ENCODE measurements at places on chromosomes 5 and 9.
A peak's percentile ranks its signal among the peaks of the same experiment; 100 is the strongest.

DNA sequence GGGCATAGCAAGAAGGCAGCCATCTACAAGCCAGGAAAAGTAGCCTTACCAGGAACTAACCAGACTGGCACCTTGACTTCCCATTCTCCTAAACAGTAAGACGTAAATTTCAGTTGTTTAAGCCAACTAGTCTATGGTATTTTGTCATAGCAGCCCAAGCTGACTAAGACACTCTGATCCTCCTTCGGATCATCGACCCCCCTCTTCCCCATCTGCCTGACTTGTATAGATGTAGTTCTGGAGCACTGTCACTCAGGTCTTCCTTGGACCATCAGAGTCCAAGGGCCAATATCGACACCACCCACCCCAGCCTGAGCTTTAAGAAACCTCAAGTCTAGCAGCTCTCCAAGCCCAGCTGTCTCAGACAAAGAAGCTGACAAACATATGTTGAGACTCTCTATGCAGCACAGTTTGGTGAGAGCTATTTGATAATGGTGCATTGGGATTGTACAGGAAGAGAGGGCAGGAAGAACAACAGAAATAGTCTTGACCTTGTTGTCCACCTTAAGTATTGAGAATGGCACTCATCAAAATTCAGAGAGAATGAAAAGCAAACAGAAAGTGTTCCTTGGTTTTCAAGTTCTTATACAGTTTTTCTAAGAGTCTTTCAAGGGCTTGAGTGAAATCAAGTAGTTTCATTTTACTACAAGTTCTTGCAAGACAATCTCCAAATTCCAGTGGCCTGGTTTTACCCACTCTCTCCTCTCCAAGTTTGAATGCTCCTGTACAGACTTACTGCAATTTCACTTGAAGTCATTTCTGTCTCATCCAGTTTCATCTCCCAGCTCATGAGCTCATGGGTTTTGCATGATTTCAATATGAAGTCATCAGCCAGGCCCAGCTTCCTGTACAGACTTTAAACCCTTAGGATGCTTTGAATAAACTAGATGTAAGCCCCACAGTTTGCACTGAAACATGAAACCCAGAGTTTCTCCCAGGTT is 122.3 kb upstream of the RAI14 start:
- DNase-seq: peak; percentile 11

DNA sequence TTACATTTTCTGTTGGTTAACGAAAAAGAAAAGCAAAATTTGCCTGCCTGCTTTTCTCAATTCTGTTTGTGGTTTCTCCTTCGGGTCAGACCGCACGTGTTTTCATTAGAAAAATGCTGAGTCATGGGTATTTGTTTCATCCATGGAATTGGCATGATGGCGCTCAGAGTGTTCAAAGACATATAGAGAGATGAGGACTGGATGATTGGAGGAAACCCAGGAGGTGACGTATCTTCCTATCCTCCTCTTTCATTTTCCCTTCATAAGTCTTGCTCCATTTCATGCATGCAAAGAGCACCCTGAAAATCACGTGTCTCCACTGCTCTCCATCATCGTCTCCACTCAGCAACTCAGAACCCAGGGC is 353.8 kb upstream of the WWC1 start:
- DNase-seq: no peak

- DNase-seq: no peak
Measured at GRCh38 chr5:73950441-73950873, 324.5 kb downstream of the ARHGEF28 start.

GRCh38 chr5:78610636-78611035 is 37.9 kb downstream of the LHFPL2 start:
- DNase-seq: no peak

GRCh38 chr9:9341203-9341602 is 1271.6 kb downstream of the PTPRD start:
- DNase-seq: no peak

GRCh38 chr5:79284846-79285245 is 48.9 kb downstream of the JMY start:
- DNase-seq: no peak

- no peak for DNase-seq
Measured at GRCh38 chr5:154351566-154351965, 94.2 kb upstream of the SAP30L start.

DNA sequence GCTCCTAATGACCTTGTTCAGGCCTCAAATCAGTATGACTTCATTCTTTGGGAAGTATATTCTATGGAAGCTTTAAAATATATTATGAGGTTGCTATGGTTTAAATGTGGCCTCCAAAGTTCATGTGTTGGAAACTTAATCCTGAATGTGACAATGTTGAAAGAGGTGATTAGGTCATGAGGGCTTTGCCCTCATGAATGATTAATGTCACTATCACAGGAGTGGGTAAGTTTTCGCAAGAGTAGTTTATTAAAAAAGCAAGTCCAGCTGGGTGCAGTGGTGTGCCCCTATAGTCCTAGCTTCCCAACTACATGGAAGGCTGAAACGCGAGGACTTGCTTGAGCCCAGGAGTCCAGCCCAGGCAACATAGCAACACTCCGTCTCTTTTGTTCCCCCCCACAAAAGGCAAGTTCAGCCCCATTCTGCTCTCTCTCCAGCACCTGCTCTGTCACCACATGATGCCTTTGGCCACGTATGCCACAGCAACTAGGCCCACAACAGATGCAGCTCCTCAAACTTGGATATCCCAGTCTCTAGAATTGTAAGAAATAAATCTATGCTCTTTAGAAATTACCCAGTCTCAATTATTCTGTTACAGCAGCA is 105.3 kb downstream of the SIL1 start:
- DNase-seq: no peak

- DNase-seq: no peak
Measured at GRCh38 chr9:129064499-129064908, 16.4 kb upstream of the DOLPP1 start.

- no peak for DNase-seq
Measured at GRCh38 chr5:122559676-122560075, 215.2 kb upstream of the SNX2 start.

- no peak for DNase-seq
Measured at GRCh38 chr5:125654392-125654791, 768.8 kb upstream of the GRAMD2B start.

DNA sequence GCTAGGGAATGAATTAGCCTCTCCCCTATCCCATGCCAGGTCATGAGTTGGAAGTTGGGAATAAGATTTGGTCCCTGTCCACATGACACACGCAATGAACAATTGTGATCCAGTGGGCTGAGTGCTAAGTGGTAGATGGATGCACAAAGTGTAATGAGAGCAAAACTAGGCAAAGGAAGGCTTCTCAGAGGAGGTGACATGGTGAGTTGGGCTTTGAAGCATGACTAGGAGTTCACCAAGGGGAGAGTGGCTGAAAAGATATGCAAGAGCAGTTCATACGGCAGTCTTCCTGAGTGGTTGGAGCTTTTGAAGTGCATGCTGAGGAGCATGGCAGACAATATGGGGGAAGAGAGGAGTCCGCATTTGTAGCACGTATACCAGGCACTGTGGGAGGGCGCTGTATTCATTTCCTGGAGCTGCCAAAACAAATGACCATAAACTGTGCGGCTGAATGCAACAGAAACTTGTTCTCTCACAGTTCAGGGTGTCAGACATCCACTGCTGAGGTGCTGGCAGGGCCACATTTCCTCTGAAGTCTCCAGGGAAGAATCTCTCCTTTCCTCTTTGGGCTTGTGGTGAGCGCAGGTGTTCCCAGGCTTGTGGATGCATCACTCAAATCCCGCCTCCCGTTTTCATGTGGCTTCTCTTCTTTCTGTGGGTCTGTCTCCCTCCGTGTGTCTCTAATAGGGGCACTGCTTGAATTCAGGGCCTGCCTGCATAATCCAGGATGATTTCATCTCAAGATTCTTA is 49.5 kb downstream of the NSG2 start:
- no peak for DNase-seq

- no peak for DNase-seq
Measured at GRCh38 chr9:33708441-33708840, 86.9 kb upstream of the PRSS3 start.

DNA sequence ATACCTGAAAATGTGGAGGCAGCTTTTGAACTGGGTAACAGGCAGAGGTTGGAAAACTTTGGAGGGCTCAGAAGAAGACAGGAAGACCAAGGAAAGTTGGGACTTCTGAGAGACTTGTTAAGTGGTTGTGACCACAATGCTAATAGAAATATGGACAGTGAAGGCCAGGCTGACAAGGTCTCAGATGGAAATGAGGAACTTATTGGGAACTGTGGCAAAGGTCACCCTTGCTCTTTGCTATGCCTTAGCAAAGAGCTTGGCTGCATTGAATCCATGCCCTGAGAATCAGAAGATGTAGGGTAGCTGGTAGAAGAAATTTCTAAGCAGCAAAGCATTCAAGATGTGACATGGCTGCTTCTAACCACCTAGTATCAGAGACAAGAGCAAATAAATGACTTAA is 244.4 kb upstream of the ADRA1B start:
- DNase-seq: no peak

DNA sequence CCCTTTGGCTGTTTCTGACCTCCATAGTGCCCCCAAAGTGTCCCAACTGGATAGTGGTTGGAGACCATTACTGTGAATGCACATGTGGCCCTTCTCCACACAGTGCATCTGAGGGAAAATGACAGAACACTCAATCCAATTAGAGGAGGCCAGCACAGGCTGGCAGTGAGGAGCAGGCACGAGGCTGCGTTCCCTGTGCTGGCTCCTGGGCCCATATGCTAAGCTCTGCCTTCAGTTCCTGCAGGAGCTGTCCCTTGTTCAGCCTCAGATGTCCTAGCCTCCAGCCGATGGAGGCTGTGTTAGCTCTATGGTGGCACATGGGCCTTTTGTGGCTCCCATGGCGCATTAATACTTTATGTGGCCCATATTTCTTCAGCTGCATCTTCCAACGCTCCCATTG is 35.8 kb downstream of the ALG2 start:
- no peak for DNase-seq

GRCh38 chr5:10452768-10453331 is 11.2 kb downstream of the ROPN1L start:
- no peak for DNase-seq

GRCh38 chr9:90921104-90921503 is 119.5 kb downstream of the SYK start:
- no peak for DNase-seq

GRCh38 chr9:127769929-127770582 is 8.4 kb downstream of the SH2D3C start:
- DNase-seq: no peak

DNA sequence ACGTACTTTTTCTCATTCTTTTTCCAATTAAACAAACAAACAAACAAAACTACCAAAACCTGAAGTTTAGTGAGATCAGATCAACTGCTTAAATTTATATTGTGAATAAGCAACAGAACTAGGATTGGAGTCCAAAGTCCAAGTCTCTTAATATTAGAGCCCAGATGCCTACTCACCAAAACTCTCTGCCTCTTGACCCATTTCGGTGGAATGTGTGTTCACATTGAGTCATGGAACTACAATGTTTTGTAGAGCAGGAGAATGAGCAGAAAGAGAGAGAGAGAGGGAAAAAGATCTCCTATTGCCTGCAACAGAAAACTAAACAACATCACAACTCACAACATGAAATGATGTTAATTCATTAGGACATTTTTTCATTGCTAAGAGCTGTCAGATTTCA is 751.1 kb downstream of the TLR4 start:
- DNase-seq: no peak

DNA sequence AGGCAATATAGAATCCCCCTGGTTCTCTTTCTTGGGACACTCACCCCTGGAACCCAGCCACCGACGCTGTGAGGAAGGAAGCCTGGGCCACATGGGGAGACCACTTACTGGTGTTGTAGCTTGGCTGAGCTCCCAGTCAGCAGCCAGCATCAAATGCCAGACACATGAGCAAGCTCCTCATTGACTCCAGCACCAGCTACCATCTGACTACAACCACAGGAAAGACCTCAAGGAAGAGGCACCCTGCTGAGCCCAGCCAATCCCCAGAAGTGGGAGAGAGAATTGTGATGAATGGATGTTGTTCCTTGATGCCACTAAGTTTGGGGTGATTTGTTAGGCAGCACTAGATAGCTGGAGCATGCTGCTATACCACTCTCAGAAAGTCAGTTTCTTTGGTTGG is 36.0 kb downstream of the BNIP1 start:
- no peak for DNase-seq

GRCh38 chr9:123338710-123339665 is 17.0 kb upstream of the CRB2 start:
- peak; percentile 76 for DNase-seq

DNA sequence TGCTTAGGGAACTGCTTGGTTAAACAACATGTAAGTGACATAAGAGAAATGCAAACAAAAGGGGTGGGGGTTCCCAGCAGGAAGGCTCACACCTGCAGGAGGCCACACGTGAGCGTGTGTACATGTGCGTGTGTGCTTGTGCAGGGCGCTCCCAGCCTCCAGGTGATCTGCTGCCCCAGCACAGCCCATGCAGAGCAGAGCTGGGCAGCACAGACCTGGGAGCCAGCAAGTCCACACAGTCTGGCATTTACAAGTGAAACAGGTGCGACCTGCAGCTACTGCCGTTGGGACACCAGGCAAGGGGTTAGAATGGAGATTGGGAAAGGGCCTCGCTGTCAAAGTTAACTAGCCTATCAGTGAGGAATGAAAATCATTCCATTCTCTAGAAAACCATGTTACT is 41.8 kb downstream of the GRAMD2B start:
- DNase-seq: no peak

- no peak for DNase-seq
Measured at GRCh38 chr9:69155341-69156030, 18.6 kb upstream of the TJP2 start.

DNA sequence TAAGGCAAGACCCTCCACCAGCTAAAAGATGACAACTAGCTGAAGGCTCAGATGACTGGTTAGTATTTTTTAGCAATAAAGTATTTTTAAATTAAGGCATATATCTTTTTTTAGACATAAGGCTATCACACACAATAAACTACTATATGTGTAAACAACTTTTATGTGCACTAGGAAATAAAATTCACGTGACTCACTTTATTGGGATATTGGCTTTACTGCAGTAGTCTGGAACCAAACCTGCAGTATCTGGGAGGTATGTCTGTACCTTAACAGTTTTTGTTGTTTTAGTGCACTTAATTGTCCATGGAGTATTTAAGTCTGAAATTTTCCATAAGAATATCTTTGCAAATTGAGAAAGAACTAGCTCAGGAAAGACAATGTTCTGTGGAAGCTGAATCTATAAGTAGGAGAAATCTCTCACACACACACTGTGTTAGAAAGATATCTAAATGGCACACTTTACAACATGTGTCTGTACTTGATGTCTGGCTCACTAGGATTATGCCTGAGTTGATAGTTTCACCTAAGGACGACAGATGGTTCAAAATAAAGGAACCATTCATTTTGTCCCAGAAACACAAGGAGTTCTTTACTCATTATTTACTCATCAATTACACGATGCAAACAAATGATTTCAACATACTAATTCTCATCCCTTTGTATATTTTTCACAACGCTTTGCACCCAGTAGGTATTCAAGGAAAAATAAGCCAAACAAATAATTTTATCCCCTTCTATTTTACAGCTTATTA is 4.6 kb downstream of the RAPGEF6 start:
- DNase-seq: no peak

GRCh38 chr9:38361473-38361850 is 31.0 kb upstream of the ALDH1B1 start:
- no peak for DNase-seq

DNA sequence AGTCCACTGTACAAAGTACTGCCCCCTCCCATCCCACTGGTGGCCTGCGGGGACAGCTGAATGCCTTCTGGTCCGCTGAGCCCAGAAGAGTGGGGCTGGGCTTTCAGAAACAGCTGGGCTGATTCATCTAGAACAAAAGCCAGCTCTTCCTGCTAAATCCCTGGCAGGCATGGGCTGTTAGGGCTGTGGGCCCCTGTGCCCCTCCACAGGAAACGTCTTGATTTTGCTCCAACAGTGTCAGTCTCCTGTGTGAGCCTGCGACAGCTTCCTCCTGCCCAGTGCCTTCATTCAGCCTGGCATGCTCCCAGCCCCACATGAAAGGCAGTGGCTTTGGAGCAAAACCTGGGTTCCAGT is 6.9 kb upstream of the GSN start:
- no peak for DNase-seq

Measured in stimulated activated CD4-positive, alpha-beta T cell treated with anti-CD3 and anti-CD28 coated beads, Interleukin-4, amount 100 ng/mL, for 48 hours (primary cell).